ENCODE measurements at places on chromosomes 7 and 10. TPM values are rescaled to one million over a fixed set of nuclear protein-coding genes. Genes with fewer than 3 reads are reported as not detected.

Gene TMEM140
- 36.7 TPM for total RNA-seq

Gene GAD2
- total RNA-seq: not detected

Gene HOXA9
- 5.4 TPM for total RNA-seq

Gene UPK3BL2
- 12.7 TPM for total RNA-seq

Gene DDX21
- 51.3 TPM for total RNA-seq

Gene ASAH2
- total RNA-seq: not detected

Gene PRLHR
- total RNA-seq: not detected

Data from subcutaneous adipose tissue (tissue), 4 donors.